Kasumi-1 (cell line): ENCODE measurements at places on chromosomes 1 and 21.

DNA sequence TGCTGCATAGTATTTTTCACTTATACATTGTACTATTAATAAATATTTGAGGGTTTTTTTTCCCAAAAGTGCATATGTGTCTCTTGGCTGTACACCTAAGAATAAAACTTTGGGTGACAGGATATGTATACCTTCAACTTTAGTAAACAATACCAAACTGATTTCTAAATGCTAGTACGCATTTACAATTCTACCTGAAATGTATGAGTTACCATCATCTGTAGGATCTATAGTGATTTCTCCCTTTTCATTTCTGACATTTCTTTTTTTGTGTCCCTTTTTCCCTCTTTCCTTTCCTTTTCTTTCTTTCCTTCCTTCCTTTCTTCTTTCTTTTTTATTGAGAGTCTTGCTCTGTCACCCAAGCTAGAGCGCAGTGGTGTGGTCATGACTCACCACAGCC, 16.7 kb upstream of the BMP8B start:
- DNase-seq = no peak

DNA sequence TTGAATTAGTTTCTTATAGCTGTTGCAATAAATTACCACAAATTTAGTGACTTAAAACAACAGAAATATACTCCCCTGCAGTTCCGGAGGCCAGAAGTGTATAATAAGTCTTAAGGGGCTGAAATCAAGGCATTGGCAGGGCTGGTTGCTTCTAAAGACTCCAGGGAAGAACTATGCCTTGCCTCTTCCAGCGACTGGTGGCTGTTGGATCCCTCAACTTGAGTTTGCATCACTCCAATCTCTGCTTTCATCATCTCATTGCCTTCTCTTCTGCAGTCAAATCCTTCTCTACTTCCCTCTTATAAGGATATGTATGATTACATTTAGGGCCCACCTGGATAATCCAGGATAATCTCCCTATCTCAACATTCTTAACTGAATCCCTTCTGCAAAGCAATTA, 19.1 kb upstream of the MED18 start:
- no peak for DNase-seq

GRCh38 chr21:29436143-29436542, 137.4 kb downstream of the BACH1 start:
- DNase-seq = no peak

DNA sequence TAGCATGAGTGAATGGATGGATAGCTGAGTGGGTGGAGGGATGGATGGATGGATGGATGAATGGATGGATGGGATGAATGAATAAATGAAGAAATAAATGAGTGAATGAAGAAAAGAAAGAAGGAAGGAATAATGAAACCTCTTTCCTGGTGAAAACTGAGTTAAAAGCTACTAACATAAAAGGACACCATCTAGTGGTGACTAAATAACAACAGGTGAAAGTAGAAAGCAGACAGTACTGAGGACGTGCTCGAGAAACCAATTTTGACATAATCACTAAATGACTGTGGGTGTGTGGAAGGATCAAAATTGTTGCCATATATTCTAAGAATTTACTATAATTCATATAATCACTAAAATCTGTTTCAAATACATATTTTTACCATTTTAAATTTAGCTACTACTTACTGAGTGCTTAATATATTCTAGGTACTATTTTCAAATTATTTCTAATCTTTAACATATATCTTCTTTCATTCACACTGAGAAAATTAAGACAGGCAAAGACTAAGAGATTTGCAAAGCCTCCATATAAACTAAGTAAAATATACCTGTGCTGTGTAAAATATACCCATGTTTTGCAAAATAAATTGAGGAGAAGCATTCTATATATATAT, 522.9 kb downstream of the LRRIQ3 start:
- peak; percentile 79 for DNase-seq

- peak; percentile 89 for DNase-seq
Measured at GRCh38 chr21:39004634-39005501, 178.4 kb downstream of the PSMG1 start.

GRCh38 chr1:247189981-247190798, 18.4 kb upstream of the ZNF124 start:
- no peak for DNase-seq

DNA sequence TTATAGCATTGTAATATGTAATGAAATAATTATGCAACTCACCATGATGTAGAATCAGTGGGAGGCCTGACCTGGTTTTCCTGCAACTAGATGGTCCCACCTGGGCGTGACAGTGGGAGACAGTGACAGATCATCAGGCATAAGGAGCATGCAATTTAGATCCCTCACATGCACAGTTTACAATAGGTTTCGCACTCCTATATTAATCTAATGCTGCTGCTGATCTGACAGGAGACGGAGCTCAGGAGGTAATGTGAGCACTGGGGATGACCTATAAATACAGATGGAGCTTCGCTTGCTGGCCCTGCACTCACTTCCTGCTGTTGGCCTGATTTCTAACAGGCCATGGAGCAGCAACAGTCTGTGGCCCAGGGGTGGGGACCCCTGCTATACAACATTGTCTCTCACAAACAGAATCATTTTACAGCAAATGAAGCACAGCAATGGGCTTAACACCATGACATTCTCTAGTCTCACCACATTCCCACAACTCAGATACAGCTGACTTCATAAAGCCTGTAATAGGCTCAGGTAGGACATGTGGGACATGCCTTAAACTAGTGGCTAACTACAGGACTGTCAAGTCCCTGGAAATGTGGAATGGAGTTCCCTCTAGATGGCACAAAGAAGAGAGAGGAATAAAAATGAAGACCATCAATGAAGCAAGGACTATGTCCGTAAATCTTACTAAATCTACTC, 40.7 kb upstream of the SLC5A9 start:
- DNase-seq = no peak

GRCh38 chr1:187877220-187877619, 1048.5 kb downstream of the PLA2G4A start:
- DNase-seq = no peak

DNA sequence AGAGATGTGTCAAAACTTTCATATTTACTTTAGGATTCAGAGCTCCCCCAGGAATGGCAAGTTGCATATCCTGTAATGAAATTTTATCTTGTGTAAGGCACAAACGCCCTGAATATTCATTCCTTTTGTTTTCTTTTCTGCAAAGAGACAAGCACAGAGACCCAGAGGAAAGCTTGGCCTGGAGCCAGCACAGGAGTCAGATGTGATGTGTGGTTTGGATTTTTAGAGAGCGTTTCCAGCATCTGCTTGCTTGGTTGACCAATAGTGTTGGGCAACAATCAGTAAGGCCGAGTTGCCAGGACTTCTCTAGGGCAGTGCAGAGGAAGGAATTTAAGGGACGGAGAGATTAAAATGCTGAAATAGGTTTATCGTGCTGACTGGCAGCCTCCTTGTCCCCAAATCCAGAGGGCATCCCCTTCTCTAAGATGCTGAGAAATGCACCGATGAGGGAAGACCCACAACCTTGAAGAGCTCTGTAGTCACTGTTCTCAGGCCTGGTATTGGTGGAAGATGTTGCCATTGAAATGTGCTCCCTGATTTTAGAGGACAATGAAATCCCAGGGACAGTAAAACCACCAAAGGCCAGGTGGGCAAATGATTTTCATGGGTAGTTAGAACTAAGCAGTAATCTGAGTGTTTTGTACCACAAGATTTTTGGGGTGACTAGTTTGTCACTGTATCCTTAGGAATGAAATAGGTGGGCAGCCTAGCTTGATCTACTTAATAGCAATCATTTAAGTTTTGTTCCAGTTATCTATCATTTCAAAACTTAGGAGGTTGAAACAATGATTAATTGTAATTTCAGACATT, 37.9 kb upstream of the RHOU start:
- peak; percentile 28 for DNase-seq

GRCh38 chr1:53699981-53700380, 39.0 kb downstream of the GLIS1 start:
- no peak for DNase-seq

DNA sequence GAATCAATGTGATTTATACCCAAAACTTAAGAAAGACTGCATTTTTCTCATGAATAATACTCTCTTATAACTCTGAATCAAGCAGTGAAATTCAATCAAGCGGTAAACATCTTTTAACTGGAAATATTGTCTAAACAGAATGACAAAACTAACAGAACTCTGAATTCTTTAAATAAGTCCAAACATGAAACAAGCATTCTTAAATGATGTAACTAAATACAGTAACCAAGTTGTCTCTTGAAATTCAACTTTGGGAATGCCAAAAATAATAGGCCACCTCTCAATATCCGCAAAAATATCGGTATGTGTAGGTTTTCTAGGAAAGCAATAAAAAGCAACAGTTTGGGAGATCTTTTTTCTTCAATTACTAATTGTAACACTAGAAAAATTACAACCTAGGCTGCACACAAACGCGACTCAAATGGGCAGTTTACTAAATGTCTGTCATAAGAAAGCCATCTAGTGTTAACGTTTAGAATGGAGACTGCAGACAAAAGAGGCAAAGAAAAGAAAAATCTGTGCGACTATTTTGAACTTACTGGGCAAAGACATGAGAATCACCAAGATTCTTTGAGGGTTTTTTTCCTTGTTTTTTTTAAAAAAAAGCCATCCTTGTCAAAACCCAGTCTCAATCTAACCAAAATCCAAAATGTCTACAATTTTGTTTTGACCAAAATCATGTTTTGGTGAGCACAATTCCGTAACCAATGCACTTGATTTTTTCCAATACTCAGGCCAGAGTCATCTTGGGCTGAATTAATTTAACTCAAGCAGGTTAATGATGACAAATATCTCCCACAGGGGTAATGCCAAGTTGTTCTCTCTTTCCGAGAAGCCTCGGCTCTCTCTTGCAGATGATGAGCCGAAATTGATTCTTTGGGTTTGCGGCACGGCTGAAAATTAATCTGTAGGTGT, 1.3 kb downstream of the SIPA1L2 start:
- peak; percentile 82 for DNase-seq

GRCh38 chr1:1788646-1789431, 10.6 kb upstream of the NADK start:
- peak; percentile 15 for DNase-seq

- DNase-seq = no peak
Measured at GRCh38 chr1:247104965-247105364, 809 bp upstream of the ZNF669 start.

DNA sequence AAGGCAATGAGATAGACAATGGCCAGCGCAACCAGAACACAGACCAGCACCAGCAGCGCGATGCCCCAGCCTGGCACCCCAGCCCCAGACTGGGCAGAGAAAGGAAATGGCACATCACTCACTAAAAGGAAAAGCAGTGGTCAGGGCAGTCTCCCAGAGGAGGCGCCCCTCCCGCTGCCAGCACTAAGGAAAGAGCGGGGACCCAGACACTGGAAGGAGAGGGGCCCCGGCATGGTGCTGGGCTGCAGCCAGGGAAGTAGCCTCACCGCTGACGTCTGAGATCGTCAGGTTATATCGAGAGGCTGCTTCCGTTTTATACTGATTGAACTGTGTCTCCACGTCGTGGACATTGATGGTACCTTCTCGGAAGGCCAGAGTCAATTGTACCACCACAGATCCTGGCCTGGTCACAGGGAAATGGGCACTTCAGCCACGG, 13.8 kb downstream of the TRIM46 start:
- no peak for DNase-seq

DNA sequence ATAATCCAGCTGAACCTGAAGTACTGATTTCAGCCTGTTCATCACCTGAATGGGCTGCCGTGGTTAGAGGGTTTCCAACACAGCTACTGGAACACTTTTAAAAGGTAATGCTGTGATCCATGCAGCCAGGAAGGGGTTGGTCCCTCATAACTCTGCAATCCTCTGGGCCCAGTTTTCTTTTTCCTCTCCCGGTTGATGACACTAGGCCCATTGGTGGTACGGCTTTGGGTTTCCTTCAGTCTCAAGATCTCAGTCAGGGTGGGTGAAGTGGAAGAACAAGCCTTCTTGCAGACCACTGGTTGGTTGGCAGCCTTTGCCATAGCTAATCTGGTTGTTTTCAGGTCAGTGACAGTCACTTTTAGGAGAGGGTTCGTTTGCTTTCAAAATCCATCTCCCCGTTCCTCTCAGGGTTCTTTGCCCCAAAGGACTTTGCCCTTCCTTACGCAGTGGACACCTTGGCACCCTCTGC, 502 bp upstream of the SLC35A3 start:
- DNase-seq = peak; percentile 43

- DNase-seq = no peak
Measured at GRCh38 chr1:111513410-111514020, 10.1 kb upstream of the ADORA3 start.

- DNase-seq = no peak
Measured at GRCh38 chr21:43372663-43373361, 54.1 kb downstream of the SIK1 start.

GRCh38 chr21:33011462-33011861, 14.3 kb upstream of the OLIG2 start:
- DNase-seq = no peak

DNA sequence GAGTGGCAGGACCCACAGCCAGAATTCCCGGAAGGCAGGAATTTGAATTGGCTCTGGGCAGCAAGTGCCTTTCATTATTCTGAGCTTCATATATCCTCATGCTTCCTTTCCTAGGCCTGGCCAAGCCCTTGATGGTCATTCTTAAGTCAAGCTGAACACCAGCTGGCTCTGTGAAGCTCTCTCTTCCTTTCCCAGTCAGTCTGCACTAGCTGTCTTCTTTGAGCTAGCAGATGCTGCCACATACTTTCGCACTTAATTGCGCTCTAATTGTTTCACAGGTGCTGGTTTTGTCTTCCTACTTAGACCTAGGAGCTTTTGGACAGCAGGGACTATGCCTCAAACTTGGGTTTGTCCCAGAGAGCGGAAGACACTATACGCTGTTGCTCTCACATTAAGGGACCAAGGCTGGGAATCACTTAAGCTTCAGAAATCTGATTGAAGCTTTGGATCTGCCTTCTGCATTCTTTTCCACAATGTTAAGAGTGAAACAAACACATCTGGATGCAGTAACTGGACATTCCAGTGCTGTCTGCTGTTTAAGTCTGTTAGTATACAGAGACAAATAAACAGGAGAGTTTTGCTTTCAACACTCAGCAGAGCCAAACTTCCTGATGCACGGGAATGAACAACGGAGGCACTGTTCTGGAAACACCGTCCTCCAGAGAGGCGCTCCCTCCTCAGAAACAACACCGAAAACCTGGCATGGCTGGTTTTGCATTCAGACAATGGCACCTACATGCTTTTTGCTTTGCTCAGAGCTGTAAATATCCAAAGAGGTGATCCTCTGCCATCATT, 2.2 kb downstream of the TLR5 start:
- DNase-seq = no peak

DNA sequence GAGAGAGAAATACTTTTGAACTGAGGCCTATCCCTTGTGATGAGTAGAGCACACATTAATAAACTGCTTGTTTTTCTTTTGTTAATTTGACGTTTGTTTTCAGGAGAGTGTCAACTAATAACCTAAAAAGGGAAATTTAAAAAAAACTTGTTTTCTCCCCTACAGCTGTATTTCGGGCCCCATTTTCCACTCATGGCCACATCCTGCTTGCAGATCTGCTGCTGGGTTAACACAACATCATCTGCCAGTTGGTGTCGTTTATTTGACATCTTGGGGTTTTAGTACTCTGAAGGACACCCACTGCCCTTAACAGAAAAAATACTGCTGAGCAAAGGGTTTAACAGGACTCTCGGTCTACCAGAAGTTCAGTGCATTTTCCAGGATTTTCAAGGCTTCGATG, 848 bp upstream of the PYHIN1 start:
- no peak for DNase-seq

- DNase-seq = no peak
Measured at GRCh38 chr1:107220036-107220435, 79.2 kb downstream of the NTNG1 start.
